EH (cell line): ENCODE measurements at places on chromosomes 11 and 22.

GRCh38 chr22:49972163-49973017, 11.8 kb downstream of the PIM3 start:
- DNase-seq, result no peak

DNA sequence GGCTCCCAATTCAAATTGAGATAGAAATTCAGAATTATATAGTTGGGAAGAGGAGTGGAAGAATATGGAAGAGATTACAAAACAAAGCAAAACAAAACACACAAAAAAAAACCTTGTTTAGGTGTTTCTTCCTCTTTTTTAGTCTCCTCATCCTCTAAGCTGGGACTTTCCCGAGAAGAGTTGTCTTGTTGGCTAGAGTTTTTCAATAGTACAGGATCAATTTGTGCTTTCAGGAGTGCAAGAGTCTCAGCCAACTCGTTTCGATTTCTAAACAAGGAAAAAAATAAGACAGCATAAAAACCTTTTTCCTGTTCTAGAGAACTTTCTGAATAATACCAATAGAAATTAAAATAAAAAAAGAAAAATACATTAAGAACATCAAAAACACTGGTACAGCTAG, 87.8 kb upstream of the CLNS1A start:
- no peak for DNase-seq

- no peak for DNase-seq
Observed at GRCh38 chr22:23058481-23059283, 11.6 kb upstream of the GNAZ start.

GRCh38 chr11:15688351-15688792, 573.6 kb downstream of the INSC start:
- no peak for DNase-seq

- no peak for DNase-seq
Observed at GRCh38 chr11:130806746-130807145, 109.5 kb downstream of the SNX19 start.

DNA sequence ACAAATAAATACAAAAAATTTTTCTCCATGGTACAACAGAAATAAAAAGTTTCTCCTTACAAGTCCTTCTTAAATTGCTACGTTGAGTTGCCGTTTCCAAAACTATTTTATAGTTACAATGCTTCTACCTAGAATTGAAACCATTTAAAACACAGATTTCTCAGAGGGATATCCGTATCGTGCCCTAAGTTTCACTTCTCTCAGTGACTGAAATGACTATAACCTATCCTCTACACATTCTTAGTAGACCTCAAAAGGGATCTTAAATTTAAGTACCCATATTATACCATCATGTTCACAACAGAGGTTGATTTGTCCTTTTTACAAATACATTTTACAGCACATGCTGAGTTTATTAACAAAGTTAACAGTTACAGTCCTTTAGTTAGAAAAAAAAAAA, 44.1 kb downstream of the USP28 start:
- no peak for DNase-seq

GRCh38 chr11:27552341-27552740, 45.8 kb upstream of the LIN7C start:
- no peak for DNase-seq

GRCh38 chr11:105906517-105906916, 115.5 kb downstream of the MSANTD4 start:
- no peak for DNase-seq

- peak; percentile 77 for DNase-seq
Observed at GRCh38 chr22:32617271-32617670, 142.7 kb downstream of the FBXO7 start.
